Adrenal gland (tissue), 19 donors: ENCODE measurements at places on chromosomes 3 and 15. TPM values are rescaled to one million over a fixed set of nuclear protein-coding genes. Genes with fewer than 3 reads are reported as not detected.

Gene PP2D1
- total RNA-seq = not detected

Gene OR5K2
- not detected for total RNA-seq

Gene ECE2
- total RNA-seq = not detected

Gene GABRR3
- total RNA-seq = not detected

Gene NOP10
- 140 TPM for total RNA-seq

Gene GOLGA6D
- 0.08 TPM for total RNA-seq

Gene SCAANT1
- total RNA-seq = 1.3 TPM

Gene SLC28A1
- not detected for total RNA-seq

Gene NOX5
- 0.69 TPM for total RNA-seq

DNA sequence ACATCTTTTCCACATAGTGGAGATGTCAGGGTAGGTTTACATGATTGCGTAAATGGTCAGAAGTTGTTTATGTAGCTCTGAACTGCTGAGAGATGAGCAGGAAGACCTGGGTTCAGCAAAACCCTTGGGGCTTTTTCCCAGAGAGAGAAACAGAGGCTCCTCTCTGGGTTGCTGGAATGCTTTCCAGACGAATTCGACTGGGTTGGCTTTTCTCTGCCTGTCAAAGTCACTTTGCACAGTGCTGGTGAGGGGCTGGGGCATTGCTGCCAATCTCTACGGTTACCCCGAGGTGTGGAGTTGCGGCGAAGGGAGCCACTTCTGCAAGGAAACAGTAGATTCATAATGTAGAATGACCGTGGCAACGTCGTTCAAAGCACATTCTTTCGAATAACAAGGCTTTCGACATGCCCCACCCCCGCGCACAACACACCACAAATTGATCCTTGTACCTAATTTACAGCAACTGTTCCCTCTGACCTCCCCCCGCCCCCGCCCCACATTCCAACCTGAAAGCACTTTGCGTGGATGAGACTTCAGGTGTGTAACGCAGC is 950 bp upstream of the CNTN4 start:
- no peak for DNase-seq
- H3K36me3 ChIP-seq = no peaks in the 10 kb centered on the region
- peaks cover 24% of the 10 kb centered on the region for H3K27me3 ChIP-seq
- no peaks in the 10 kb centered on the region for H3K4me1 ChIP-seq

DNA sequence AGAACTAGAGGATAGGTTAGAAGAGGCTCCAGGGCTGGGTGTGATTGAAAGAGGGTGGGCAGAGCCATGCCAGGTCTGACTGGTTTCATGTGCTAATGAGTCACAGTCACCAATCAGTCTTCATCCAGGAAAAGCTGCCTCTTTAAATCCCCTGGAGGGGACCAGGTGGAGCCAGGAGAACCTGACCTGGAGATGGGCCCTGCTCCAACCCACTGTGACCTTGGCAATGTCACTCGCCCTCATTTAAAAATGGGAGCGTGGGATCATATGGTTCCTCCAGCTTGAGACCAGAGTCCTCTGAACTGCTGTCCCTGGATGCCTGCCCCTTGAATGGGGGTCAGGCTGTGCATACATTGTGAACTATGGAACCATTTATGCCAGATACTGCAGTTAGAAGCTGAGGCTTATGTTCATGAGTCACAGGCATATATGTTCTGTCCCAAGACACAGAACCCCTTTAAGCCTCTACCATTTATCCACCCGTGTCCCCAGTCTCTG is 23.0 kb downstream of the HES1 start:
- no peaks in the 10 kb centered on the region for H3K36me3 ChIP-seq
- no peak for DNase-seq
- H3K4me3 ChIP-seq = no peak overlapping the region
- H3K27ac ChIP-seq = no peak overlapping the region
- H3K4me1 ChIP-seq = no peaks in the 10 kb centered on the region
- H3K27me3 ChIP-seq = no peaks in the 10 kb centered on the region

- peak; percentile 83 for DNase-seq
- peak within 1 kb of the TSS; percentile 68 for H3K4me3 ChIP-seq
- no peaks in the 10 kb centered on the region for H3K27me3 ChIP-seq
- no peaks in the 10 kb centered on the region for H3K36me3 ChIP-seq
- H3K4me1 ChIP-seq = peaks cover 8% of the 10 kb centered on the region
- no peak within 1 kb of the TSS for H3K27ac ChIP-seq
Measured at GRCh38 chr15:78944669-78945407, at the start of gene CTSH. CTSH (minus strand) TSS chr15:78945046; CDS start chr15:78944981, 65 bp downstream.

- no peak for DNase-seq
- no peak overlapping the region for H3K4me3 ChIP-seq
- H3K4me1 ChIP-seq = no peaks in the 10 kb centered on the region
- no peak overlapping the region for H3K27ac ChIP-seq
Measured at GRCh38 chr3:66401675-66402491, 98.9 kb downstream of the LRIG1 start.

- H3K4me3 ChIP-seq = no peak overlapping the region
- no peaks in the 10 kb centered on the region for H3K36me3 ChIP-seq
- no peak for DNase-seq
Measured at GRCh38 chr3:195753581-195753980, 32.8 kb downstream of the MUC20 start.

DNA sequence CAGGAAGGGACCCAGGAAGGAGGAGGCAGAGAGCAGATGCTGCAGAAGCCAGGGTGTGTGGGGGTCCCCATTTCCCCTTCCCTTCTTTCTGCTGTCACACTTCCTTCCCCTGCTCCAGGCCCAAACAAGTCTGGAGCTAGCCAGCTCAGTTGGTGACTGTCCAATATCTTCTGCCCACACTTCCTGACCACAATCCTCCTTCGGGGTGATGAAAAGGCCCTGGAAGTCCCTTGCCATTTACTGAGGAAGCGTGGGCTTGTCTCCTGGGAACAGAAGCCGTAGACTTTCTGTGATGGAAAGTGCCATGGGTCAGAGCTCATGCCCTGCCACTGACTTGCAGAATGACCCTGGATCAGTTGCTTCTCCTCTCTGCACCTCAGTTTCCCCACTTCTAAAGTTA is 39.0 kb downstream of the ANAPC13 start:
- H3K27me3 ChIP-seq = peaks cover 8% of the 10 kb centered on the region
- H3K4me3 ChIP-seq = no peak overlapping the region
- no peaks in the 10 kb centered on the region for H3K36me3 ChIP-seq
- H3K4me1 ChIP-seq = no peaks in the 10 kb centered on the region

DNA sequence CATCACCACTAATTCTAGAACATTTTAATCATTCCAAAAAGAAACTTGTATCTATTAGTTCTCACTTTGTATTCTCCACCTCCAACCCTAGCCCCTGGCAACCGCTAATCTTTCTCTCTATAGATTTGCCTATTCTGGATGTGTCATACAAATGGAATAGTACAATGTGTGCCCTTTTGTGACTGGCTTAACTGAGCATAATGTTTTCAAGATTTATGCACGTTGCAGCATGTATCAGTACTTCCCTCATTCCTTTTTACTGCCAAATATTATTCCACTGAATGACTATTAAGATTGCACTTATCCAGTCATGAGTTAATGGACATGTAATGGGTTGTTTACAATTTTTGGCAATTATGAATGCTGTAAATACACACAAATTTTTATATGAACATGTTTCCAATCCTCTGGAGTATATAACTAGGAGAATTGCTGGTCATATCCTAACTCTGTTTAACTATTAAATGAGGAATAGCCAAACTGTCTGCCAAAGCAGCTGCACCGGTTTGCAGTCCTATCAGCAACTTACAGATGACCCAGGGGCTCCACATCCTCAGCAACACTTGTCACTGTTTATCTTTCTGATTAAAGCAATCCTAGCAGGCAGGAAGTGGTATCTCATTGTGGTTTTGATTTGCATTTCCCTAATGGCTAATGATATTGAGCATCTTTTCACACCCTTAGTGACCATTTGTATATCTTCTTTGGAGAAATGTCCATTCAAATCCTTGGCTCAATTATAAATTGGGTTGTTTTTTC is 42.9 kb downstream of the DCUN1D1 start:
- no peaks in the 10 kb centered on the region for H3K36me3 ChIP-seq
- H3K4me1 ChIP-seq = no peaks in the 10 kb centered on the region
- H3K27me3 ChIP-seq = no peaks in the 10 kb centered on the region
- no peak overlapping the region for H3K4me3 ChIP-seq
- DNase-seq = no peak

GRCh38 chr3:10950476-10951294 is 41.9 kb upstream of the SLC6A1 start:
- peak; percentile 32 for DNase-seq
- H3K27me3 ChIP-seq = peaks cover 4% of the 10 kb centered on the region
- no peak overlapping the region for H3K4me3 ChIP-seq
- H3K4me1 ChIP-seq = no peaks in the 10 kb centered on the region
- no peaks in the 10 kb centered on the region for H3K36me3 ChIP-seq

GRCh38 chr15:48336940-48337339 is 5.7 kb downstream of the DUT start:
- H3K27ac ChIP-seq = no peak overlapping the region
- H3K27me3 ChIP-seq = no peaks in the 10 kb centered on the region
- H3K4me3 ChIP-seq = no peak overlapping the region
- no peaks in the 10 kb centered on the region for H3K36me3 ChIP-seq

- no peaks in the 10 kb centered on the region for H3K36me3 ChIP-seq
- H3K27me3 ChIP-seq = no peaks in the 10 kb centered on the region
- no peak for DNase-seq
- no peak overlapping the region for H3K27ac ChIP-seq
Measured at GRCh38 chr3:34102288-34102687, 303.9 kb downstream of the PDCD6IP start.

GRCh38 chr3:30248423-30248822 is 358.0 kb upstream of the TGFBR2 start:
- H3K4me3 ChIP-seq = no peak overlapping the region
- no peaks in the 10 kb centered on the region for H3K4me1 ChIP-seq
- DNase-seq = no peak
- H3K27ac ChIP-seq = no peak overlapping the region
- no peaks in the 10 kb centered on the region for H3K36me3 ChIP-seq
- no peaks in the 10 kb centered on the region for H3K27me3 ChIP-seq

DNA sequence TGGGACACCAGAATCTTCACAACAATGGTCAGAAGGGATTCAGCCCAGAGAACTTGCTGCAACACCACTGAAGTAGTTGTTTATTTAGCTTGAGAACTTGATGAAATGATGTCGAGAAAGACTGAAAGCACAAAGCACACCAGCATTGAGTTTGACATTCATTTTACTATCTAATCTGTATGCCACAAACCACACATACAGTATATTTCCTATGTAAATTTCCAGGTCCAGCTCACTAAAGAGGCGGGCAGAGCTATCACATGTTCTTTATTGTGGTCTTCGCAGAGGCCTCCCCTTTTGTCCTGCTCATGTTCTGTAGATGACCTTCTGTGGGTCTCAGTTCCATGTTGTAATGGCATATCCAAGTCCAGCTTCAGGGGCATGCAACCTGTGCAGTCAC is 10.4 kb upstream of the FMN1 start:
- no peaks in the 10 kb centered on the region for H3K27me3 ChIP-seq
- DNase-seq = no peak
- H3K4me1 ChIP-seq = no peaks in the 10 kb centered on the region
- H3K27ac ChIP-seq = no peak overlapping the region

- H3K27me3 ChIP-seq = no peaks in the 10 kb centered on the region
- H3K4me1 ChIP-seq = no peaks in the 10 kb centered on the region
- no peak overlapping the region for H3K4me3 ChIP-seq
Measured at GRCh38 chr15:64127521-64128270, 23.8 kb upstream of the SNX22 start.

DNA sequence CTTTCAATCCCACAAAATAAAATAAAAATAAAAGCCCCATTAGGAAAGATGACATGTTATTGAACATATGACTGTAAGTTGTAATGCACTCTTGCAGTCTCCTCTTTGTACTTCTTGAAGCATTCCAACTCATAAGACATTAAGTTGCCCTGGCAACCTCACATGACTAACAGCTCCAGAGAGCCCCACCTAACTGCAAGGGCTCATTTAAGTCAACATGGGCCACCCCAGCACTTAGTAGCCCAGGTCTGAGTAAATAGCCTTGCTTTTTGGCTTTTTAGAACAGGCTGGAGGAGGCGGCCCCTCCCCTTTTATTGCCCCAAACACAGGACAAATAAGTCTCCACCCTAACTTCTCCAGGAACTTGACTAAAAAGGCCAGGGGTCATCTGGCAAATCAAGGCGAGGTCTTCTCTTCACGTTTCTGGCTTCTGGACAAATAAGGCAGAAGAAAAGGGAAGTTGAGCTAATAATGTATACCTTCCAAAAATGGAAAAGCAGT is 135.1 kb downstream of the TMCO5A start:
- peaks cover 50% of the 10 kb centered on the region for H3K4me1 ChIP-seq
- no peaks in the 10 kb centered on the region for H3K36me3 ChIP-seq
- no peaks in the 10 kb centered on the region for H3K27me3 ChIP-seq
- H3K27ac ChIP-seq = peak overlapping the region; percentile 64
- DNase-seq = no peak

GRCh38 chr3:31247850-31248562 is 284.7 kb upstream of the STT3B start:
- no peak overlapping the region for H3K4me3 ChIP-seq
- no peaks in the 10 kb centered on the region for H3K27me3 ChIP-seq
- no peak for DNase-seq

- no peaks in the 10 kb centered on the region for H3K27me3 ChIP-seq
- H3K4me3 ChIP-seq = no peak overlapping the region
- peaks cover 13% of the 10 kb centered on the region for H3K36me3 ChIP-seq
- DNase-seq = no peak
- no peaks in the 10 kb centered on the region for H3K4me1 ChIP-seq
Measured at GRCh38 chr3:129673897-129674797, 67.7 kb upstream of the PLXND1 start.

GRCh38 chr3:84755860-84756259 is 202.9 kb upstream of the CADM2 start:
- H3K4me1 ChIP-seq = no peaks in the 10 kb centered on the region
- H3K36me3 ChIP-seq = no peaks in the 10 kb centered on the region
- H3K27ac ChIP-seq = no peak overlapping the region
- H3K27me3 ChIP-seq = no peaks in the 10 kb centered on the region
- DNase-seq = no peak

- DNase-seq = no peak
- H3K4me3 ChIP-seq = no peak overlapping the region
- H3K27ac ChIP-seq = no peak overlapping the region
- H3K27me3 ChIP-seq = no peaks in the 10 kb centered on the region
- no peaks in the 10 kb centered on the region for H3K36me3 ChIP-seq
Measured at GRCh38 chr3:113751141-113751540, 4.3 kb downstream of the ATP6V1A start.

GRCh38 chr3:195015021-195015420 is 255.9 kb downstream of the XXYLT1 start:
- H3K4me1 ChIP-seq = no peaks in the 10 kb centered on the region
- no peak overlapping the region for H3K27ac ChIP-seq

- H3K27ac ChIP-seq = no peak within 1 kb of the TSS
- no peaks in the 10 kb centered on the region for H3K36me3 ChIP-seq
- peak within 1 kb of the TSS; percentile 48 for H3K4me3 ChIP-seq
- peak; percentile 79 for DNase-seq
- no peaks in the 10 kb centered on the region for H3K4me1 ChIP-seq
Measured at GRCh38 chr15:40238532-40239403, at the start of gene PAK6. PAK6 (plus strand) TSS chr15:40239063; CDS start chr15:40264786, 25,723 bp downstream.

GRCh38 chr3:86984271-86984670 is 6.7 kb downstream of the VGLL3 start:
- no peaks in the 10 kb centered on the region for H3K36me3 ChIP-seq
- no peak overlapping the region for H3K4me3 ChIP-seq
- DNase-seq = no peak
- peaks cover 6% of the 10 kb centered on the region for H3K27me3 ChIP-seq
- H3K27ac ChIP-seq = no peak overlapping the region
- no peaks in the 10 kb centered on the region for H3K4me1 ChIP-seq

- no peak overlapping the region for H3K4me3 ChIP-seq
- DNase-seq = no peak
- H3K27ac ChIP-seq = no peak overlapping the region
- no peaks in the 10 kb centered on the region for H3K4me1 ChIP-seq
- no peaks in the 10 kb centered on the region for H3K27me3 ChIP-seq
Measured at GRCh38 chr3:177314897-177315296, 117.6 kb upstream of the TBL1XR1 start.

- H3K27me3 ChIP-seq = no peaks in the 10 kb centered on the region
- no peak overlapping the region for H3K27ac ChIP-seq
- no peak overlapping the region for H3K4me3 ChIP-seq
Measured at GRCh38 chr15:63389902-63390670, 8.4 kb upstream of the CA12 start.
